NCI-H69 (cell line): ENCODE measurements at places on chromosomes 2 and 18.

- DNase-seq = peak; percentile 12
Observed at GRCh38 chr2:191165176-191165643, 14.4 kb upstream of the STAT4 start.

DNA sequence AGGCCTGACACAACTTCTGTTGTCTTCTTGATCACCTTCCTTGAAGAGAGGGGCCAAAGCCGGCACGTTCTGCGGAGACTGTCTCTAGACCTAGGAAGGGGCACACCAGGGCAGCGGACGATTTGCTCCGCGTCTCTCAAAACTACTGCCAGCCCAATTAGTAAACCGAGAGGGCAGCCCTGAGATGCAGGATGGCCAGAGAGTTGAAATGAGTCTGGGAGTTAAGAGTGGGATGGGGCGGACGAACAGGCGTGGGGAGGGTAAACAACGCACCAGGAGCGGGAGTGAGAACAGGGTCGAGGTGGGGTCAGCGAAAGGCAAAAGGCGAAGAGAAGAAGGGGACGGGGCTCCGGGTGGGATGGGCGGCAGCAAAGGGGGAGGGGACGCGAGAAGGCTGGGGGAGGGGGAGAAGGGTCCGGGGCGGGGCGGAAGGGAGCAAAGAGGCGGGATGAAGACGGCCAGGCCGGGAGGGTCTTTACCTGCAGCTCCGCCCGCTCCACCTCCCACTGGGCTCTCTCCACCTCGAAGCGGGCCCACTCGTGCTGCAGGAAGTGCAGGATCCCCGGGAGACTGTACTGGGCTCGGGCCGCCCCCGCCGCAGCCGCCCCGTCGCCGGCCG is 476 bp downstream of the STRN start:
- peak; percentile 70 for DNase-seq

- peak; percentile 77 for DNase-seq
Observed at GRCh38 chr2:223692191-223692947, 90.2 kb upstream of the SCG2 start.

- no peak for DNase-seq
Observed at GRCh38 chr2:208984376-208985090, 439.3 kb upstream of the MAP2 start.

DNA sequence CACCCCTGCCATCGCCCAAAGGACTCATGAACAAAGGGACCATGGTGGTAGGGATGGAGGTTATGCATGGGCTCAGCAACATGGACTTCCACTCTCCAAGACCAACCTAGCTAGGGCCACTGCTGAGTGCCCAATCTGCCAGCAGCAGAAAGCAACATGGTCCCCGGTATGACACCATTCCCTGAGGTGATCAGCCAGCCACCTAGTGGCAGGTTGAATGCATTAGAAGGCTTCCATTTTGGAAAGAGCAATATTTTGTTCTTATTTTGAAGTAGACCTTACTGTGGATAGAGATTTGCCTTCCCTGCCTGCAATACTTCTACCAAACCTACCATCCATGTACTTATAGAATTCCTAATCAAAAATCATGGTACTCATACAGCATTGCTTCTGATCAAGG is 99.8 kb downstream of the METTL4 start:
- DNase-seq = peak; percentile 45

GRCh38 chr2:232231554-232231953 is 147.0 kb upstream of the ALPP start:
- peak; percentile 25 for DNase-seq

DNA sequence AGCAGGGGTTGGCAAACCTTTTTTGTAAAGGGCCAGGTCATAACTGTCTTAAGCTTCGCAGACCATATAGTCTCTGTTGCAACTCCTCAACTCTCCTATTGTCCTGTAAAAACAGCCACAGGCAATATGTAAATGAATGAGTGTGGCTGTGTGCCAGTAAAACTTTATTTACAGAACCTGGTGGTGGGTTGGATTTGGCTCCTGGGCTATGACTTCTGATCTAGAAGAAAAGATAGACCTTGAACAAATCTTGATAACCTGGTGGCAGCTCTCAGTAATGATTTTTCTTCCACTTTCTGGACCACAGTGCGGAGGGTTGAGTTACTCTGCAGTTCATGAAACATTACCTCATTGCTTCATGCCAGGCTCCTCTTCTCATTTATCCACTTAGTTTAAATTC is 139.3 kb downstream of the MYCN start:
- DNase-seq = no peak

- no peak for DNase-seq
Observed at GRCh38 chr2:226471987-226472470, 327.6 kb downstream of the IRS1 start.

DNA sequence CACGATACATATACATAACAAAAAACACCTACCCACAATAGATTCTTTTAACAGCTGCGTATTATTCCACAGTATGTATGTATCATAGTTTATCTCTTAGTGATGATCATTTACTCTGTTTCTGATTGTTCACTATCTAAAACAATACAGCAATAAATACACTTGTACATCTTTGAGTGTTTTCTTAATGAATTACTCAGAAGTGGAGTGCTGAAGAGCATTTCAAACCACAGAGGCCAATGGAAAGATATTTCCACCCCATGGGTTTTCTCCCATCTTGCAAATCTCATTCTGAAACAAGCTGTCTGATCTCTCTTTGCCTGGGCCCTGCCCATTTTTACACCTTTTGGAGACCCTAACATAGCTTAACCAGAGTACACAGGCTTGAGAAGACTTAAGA is 113.8 kb upstream of the KLF7 start:
- no peak for DNase-seq

DNA sequence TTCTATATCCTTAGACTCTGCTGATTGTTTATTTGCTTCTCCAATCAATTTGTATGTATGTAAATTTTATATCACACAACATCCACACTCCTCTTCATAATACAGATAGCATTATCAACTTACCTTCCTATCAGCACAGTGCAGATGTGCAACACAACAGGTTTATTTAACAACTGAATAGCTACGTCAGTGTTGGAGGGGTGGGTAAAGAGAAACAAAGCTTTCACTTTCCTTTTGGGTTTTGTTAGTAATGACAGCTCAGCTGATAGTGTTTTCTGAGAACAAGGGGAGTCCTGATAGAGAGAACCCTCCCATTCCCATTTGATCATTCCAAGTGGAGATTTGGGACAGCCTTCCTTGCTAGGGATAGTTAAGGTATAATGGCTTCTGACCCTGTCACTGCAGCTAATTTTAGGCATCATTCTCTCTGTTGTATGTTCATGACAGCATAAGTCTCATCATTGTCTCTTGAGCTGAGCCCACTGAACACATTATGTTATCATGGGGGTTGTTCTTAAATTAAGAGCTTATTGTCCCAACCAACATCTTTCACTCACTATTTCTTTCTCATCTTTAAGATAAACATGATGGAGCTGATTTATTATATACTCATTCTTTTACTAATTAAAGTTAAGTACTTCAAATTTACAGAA is 227.7 kb downstream of the GPD2 start:
- peak; percentile 8 for DNase-seq

DNA sequence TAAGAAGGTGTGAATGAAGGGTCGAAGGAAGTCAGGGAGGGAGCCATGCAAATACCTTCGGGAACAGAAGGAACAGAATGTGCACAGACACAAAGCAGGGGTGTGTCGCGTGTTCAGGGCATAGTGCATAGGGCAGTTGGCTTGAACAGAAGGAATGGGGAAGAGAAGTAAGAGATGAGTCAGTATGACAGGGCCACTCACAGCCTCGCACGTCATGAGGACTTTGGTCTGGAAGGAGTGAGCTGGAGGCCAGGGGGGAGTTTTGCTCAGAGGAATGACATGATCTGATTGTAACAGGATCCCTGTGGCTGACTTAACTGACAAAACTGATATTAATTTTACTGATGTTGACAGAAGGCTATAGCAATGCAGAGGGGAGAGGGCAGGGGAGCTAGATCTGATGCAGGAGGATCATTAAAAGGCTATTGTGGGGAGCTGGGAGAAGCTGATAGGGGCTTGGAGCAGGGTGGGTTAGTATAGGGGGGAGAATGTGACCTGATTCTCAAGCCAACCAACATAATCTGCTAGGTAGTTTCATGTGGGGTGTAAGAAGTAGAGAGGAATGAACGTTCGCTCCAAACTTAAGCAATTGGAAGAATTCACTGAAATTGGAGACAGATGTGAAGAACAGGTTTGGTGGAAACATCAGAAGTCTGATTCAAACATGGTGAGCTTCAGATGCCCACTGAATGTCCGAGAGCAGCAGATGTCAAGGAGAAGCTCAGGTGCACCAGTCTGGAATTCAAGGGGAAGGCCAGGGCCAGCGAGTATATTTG is 60.4 kb upstream of the COPS8 start:
- DNase-seq = no peak

- DNase-seq = no peak
Observed at GRCh38 chr2:10647441-10647840, 42.3 kb downstream of the NOL10 start.

- DNase-seq = peak; percentile 100
Observed at GRCh38 chr18:63617049-63617914, 26.8 kb downstream of the SERPINB4 start.

GRCh38 chr18:12236934-12237832 is 17.0 kb upstream of the CIDEA start:
- DNase-seq = peak; percentile 70

DNA sequence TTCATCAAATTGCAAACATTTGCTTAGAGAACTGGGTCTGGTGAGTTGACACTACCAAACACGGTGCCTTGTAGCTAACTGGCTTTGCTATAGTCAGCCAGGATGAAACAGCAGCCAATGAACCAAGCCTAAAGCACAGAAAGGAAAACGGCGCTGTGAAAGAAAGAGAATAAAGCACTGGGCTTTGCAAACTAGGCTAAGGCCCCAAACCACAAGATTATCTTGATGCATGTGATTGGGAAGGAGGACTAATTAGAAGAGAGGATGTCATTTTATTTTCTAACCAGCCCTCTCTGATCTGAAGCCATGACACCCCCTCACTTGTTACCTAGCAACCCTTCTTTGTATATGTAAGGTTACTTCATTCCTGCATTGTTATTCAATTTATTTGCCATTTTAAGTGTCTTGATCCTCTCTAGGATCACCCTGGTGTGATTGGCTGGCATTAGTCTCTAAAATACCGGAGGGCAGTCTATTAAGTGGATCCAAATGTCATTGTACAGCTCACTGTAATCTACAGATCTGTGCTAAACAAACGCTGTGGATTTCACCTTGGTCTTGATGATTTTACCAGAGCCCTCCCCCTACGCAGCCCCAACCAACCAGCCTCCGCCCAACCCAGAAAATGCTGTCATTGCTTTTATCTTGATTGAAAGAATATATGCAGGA is 395.4 kb upstream of the ACVR2A start:
- DNase-seq = peak; percentile 69

GRCh38 chr2:30781451-30781850 is 25.8 kb downstream of the CAPN13 start:
- no peak for DNase-seq

DNA sequence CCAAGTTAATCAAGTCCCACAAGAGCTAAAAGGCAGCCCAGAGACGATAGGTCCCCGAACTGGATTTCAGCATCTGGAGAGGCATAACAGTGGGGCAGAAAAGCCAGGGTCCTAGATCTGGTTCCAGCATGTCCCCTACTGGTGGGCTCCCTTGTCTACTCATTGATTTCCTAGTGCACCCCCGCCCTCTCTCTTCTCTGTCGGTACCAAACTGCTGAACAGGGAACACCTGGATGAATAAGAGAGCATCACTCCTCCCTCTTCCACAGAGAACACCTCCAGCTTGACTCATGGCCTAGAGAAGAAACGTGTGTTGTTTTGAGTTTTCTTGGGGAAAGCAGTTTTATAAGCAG is 101.3 kb downstream of the FOXI3 start:
- no peak for DNase-seq

- no peak for DNase-seq
Observed at GRCh38 chr18:76571689-76572088, 76.6 kb upstream of the ZNF516 start.

DNA sequence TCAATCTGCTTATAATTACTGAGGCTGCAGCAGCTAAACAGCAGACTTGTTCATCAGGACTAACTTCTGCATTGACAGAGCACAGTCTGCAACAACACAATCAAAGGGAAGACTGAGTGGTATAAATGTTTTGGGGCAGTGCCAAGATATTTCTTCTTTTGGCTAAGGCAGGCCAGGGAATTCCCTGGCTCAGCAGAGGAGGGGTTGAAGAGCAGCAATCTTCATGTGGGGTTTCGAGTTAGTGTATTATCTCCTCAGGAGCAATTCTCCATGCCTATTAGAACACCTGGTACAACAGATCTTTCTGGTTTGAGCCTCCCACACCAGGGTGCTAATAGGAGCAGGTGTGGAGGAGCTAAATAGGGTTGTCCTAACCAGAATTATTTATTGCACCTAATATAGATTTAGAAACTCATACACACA is 103.0 kb upstream of the STK17B start:
- DNase-seq = peak; percentile 94

GRCh38 chr2:127453392-127454171 is 35.4 kb downstream of the PROC start:
- peak; percentile 16 for DNase-seq

GRCh38 chr2:16100006-16100405 is 159.7 kb downstream of the MYCN start:
- no peak for DNase-seq

DNA sequence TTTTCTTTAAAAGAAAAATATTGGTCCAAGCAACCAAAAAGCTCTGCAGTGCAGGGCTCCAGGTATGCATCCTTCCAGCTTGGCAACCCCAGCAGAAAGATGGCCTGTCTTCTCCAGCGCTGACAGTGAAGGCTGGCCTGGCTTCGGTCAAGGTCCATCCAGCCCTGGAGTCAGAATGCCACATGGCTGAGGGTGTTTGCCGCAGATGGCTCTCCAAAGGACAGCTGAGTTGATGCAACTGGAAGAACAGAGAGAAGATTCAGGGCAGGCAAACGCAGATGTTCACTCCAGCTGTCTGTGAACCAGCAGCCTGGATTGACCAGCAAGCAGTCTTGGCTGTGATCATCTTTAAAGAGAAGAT is 51.4 kb downstream of the MARCO start:
- DNase-seq = no peak

DNA sequence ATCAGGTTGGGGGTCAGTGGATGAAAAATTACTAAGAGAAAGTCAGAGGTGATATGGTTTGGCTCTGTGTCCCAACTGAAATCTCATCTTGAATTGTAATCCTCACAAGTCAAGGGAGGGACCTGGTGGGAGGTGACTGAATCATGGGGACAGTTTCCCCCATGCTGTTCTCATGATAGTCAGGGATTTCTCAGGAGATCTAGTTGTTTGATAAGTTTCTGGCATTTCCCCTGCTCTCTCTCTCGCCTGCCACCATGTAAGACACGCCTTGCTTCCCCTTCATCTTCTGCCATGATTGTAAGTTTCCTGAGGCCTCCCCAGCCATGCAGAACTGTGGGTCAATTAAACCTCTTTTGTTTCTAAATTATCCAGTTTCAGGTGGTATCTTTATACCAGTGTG is 945.8 kb upstream of the CRIM1 start:
- DNase-seq = no peak

- DNase-seq = no peak
Observed at GRCh38 chr2:100882645-100883613, 63.0 kb downstream of the NPAS2 start.

- DNase-seq = no peak
Observed at GRCh38 chr18:48778344-48779011, 172.3 kb downstream of the SMAD7 start.
